NCI-H1105 treated with DMSO at 0.1 percent for 48 hours (cell line): ENCODE measurements at places on chromosomes 6 and 20.
A peak's percentile ranks its signal among the peaks of the same experiment; 100 is the strongest.

DNA sequence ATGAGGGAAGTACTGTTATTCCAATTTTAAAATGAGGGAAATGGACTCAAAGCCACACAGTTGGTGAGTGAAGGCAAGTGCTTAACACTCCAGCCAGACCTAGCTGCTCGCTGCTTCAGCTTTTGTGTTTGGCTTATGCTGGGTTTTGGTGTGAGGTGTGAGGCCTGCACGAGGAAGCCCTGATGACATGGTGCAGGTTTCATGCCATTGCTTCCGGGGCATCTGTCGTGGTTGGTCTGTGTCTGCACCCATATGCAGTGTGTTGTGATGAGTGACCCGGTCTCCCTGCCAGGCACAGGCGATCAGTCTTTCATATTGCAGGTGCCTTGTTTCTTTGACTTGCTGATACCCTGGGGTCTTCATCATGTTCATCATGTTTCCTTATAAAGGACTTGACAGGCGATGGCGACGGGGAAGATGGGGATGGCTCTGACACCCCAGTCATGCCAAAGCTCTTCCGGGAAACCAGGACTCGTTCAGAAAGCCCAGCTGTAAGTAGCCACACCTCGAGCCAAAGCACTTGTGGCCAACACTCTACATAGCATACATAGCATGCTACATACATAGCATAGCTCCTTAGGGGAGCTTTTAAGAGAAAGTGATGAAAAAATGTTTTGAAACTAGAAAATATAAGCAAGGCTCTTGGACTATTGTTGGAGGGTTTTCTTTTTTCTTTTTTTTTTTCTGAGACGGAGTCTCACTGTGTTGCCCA lies 22.3 kb downstream of the DNMT3B start:
- DNase-seq = no peak

DNA sequence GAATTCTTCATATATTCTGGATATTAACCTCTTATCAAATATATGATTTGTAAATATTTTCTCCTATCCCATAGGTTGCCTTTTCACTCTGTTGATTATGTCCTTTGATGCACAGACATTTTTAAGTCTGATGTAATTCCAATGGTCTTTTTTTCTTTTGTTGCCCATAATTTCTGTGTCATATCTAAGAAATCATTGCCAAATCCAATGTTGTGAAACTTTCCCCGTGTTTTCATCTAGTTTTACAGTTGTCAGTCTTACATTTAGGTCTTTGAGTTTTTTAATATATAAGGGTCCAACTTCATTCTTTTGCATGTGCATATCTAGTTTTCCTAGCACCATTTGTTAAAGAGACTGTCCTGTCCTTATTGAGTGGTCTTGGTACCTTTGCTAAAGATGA lies 111.5 kb downstream of the SESN1 start:
- DNase-seq = no peak

GRCh38 chr6:134453792-134454510 lies 136.0 kb upstream of the SGK1 start:
- DNase-seq = no peak

GRCh38 chr20:48897305-48898010 lies 24.1 kb upstream of the ARFGEF2 start:
- no peak for DNase-seq

DNA sequence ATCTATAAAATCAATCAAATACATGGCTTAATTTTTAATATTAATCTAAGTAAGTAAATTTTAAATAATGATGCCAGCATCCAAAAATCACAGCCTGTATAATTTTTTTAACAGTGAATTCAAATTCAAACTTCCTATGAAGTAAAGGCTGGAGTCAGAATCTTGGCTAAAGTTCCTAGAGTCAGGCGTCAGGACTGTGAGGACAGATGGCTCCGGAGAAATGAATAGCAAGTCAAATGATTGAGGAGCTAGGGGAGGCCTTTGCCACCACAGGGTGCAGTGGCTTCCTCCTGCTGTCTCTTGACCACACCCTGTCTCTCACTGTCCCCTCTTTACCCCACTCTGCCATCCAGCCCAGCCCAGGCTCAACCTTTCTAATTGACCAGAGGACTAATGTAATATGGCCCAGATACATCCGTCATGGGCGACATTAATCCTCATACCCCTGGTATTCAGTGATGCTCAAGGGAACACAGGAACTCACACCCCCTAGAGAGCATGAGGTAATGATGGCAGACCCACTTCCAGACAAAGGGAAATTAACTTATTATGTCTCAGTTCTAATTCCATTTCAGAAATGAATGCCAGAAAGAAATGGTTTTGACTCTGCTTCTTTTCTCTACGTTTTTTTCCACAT lies 53.4 kb downstream of the OPRM1 start:
- DNase-seq = no peak

- DNase-seq = no peak
Measured at GRCh38 chr20:61699495-61700374, 365.9 kb downstream of the TAF4 start.

DNA sequence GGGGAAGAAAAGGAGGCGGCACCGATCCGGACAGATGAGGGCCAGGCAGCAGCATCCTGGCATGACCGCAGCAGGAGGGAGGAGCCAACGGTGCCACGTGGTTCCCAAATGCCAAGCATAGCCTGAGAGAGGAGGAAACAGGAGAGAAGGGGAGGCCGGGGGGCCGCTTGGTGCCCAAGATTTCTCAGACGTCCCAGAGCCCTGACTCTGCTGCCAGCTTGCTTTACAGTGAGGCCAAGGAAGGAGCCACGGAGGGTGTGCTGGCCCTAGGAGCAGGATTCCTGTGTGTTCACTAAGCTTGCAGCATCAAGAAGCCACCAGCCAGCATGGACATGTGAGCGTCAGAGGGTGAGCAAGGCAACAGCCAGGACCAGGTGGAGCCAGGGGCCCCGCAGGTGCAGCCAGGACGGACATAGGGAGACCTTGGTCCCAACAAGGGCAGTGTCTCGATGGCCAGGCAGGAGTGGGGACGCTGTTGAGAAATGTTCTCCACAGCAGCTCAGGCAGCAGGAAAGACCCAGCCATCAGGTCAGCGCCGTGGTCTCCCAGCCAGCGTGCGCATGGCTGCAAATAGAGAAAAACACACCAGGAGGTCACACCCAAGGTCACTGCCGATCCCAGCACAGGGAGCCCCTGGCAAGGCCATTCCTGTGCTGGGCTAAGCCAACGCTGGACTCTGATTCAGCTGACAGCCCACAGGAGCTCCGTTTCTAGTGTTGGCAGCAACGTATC lies 143.7 kb downstream of the DLL1 start:
- DNase-seq = no peak

- no peak for DNase-seq
Measured at GRCh38 chr6:28343898-28344677, 5.7 kb upstream of the ZKSCAN3 start.

GRCh38 chr6:84052204-84052882 lies 18.8 kb downstream of the MRAP2 start:
- peak; percentile 81 for DNase-seq

GRCh38 chr20:44618318-44618731 lies 33.2 kb downstream of the ADA start:
- no peak for DNase-seq

DNA sequence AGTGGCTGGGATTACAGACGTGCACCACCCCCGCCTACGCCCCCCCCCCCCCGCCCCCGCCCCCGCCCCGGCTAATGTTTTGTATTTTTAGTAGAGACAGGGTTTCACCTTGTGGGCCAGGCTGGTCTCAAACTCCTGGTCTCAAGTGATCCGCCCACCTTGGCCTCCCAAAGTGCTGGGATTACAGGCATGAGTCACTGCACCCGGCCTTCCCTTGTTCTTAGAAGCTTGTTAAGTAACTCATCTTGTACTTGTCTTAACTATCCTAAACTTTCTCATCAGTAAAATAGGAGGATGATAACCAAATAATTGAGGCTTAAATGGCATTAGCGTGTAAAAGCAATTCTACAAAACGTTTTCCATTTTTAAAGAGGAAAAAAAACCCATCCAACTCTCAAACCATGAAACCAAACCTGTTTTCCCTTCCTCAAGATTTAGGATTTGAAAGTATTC lies 4.2 kb downstream of the CDYL start:
- DNase-seq = no peak

GRCh38 chr20:59835057-59835447 lies 98.4 kb downstream of the SYCP2 start:
- DNase-seq = peak; percentile 22

- peak; percentile 37 for DNase-seq
Measured at GRCh38 chr20:64001607-64002011, 20.7 kb downstream of the PRPF6 start.

GRCh38 chr20:1327241-1327653 lies 1.7 kb downstream of the SDCBP2 start:
- DNase-seq = no peak

DNA sequence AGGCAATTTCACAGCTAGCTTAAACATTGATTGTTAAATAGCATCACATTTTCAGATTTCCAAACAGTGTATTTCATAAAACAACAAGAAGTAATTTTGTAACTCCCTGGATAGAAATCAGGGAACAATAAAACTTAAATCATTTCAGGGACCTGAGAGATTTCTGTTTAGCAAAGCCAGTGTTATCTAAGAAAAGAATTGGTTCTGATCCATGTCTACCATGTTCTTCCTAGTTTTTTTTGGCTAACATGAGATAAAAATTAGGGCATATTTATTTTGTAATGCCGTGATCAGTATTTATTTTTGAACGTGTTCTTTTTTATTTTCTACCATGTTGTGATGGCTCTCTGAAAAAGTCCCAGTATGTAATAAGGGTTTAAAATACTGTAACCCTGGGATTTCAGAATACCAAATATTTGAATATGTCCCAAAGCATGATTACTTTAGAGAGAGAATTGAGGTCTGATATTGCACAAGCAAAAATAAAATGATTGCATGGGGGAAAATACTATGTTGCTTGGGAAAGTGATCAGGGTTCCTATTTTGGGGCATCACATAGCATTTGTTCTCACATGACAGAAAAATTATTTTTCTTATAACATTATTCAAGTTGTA lies 188.7 kb upstream of the CEP162 start:
- no peak for DNase-seq

DNA sequence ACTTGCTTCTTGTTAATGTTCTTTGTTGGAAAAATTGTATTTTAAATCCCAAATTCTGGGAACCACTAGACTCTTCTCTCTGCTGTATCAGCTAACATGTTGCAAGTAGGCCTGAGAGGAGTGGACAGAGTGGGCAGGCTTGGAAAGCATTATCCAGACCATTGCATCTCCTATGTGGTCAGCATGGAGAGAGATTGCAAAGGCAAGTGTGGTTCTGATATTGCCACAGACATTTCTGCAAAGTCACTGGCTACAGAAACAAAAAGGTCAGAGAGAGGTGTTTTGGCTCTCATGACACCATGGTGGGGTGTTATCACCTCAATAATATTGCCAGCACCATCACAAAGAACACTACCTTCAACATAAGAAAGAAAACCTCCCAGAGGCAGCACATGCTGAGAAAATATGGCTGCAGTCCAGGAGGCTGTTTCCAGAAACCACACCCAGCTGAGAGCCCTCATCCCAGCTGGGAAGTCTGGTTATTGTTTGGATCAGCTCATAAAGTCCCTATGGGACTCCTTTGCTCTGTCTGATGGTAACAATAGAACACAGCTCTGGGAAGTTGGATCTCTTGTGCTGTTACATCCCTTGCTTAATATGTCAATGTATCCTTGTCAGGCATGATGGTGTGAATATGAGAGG lies 78.2 kb upstream of the TBX18 start:
- no peak for DNase-seq

DNA sequence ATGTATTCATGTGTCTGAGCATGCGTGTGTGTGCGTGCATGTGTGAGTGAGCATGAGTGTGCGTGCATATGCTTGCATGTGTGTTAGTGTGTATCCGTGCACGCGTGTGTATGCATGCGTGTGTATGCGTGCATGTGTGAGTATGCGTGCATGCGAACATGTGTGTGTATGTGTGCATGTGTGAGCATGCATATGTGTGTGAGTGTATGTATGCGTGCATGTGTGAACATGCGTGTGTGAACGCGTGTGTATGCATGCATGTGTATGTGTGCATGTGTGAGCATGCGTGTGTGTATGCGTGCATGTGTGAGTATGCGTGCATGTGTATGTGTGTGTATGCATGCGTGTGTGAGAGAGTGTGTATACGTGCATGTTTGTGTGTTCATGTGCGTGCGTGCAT lies 77.9 kb downstream of the SMOC2 start:
- DNase-seq = no peak

- peak; percentile 83 for DNase-seq
Measured at GRCh38 chr20:462199-462991, at the start of gene TBC1D20. Gene TBC1D20, minus strand, starts transcription at chr20:462533. Its CDS starts 128 bp downstream, at chr20:462405.

DNA sequence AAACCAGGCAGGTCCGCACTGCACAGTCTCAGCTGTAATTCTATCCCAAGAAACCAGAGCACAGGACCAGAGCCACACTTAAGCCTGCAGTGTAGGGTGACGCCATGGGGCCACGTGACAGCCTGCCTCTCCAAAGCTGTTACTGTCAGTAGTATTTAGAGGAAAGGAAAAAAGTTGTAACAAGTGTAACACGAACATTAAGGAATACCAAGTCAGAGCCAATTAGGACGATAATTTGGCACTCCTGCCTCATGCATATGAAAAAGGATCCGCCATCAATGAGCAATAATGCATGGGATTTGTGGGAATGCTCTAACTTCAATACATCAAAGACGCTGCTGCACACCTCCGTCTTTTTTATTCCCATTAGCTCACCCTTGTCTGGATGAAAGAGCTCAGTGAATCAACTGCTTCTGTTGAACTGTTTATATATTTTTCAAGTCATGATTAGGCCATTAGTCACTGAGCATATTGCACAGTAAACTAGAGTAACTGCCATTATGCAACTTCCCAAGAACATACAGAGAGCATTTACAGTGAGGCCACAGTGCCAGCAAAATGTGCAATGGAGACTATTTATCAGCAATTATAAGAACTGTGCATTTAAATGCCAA lies 79.9 kb downstream of the ATXN1 start:
- no peak for DNase-seq

DNA sequence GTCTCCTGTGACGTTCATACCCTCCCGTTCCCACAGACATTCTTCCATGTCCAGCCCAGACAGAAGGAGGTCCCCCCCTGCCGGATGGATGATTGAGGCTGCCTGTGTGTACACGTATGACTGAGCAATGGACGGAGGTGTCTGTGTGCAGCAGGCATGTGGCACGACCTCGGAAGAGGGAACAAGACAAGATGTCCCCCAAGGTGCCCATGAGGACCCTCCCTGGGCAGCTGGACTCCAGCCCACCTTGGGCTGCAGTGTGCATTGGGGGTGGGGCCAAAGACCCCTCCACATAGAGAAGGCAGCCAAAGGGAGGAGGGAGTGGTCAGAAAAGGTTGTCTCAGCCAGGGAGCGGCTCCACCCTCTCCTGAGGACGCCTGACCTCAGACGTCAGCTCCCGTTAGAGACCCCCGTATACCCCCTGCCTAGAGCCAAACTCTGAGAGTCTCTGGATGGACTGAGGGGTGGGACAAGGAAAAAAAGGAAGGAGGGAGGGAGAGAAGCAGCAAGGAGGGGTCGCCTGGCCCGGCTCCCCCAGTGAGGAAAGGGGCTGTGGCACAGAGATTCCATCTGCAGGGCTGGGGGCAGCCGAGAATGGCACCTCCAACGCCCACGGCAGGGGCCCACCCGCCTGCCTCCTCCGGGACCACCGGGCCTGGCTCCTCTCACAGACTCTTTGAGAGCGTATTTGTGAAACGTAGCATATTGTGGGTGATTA lies 92.9 kb upstream of the BHLHE23 start:
- DNase-seq = no peak

- no peak for DNase-seq
Measured at GRCh38 chr6:166655251-166655650, 28.2 kb upstream of the RPS6KA2 start.
